ENCODE measurements at places on chromosomes 4 and X.

- no peak for DNase-seq
Observed at GRCh38 chr4:76058302-76058701, 16.2 kb upstream of the ART3 start.

DNA sequence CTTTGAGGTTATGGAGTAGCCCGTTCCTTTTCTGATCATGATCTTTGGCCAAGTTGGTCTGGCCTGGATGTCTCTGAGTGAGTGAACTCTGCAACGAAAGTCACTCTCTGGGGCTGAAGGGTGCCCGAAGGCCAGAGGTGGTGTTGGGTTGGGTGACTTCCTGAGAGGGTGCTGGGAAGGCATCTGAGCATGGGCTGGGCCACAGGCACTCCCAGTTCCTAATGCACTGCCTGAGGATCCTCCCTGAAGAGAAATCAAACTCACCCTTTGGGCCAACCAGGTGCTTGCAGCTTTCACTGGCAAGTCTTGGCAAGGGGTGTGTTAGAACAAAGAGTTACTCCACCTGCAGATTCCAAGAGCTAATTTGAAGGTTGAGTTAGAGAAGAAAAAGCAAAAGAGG, 66.4 kb upstream of the SCML1 start:
- DNase-seq: no peak

DNA sequence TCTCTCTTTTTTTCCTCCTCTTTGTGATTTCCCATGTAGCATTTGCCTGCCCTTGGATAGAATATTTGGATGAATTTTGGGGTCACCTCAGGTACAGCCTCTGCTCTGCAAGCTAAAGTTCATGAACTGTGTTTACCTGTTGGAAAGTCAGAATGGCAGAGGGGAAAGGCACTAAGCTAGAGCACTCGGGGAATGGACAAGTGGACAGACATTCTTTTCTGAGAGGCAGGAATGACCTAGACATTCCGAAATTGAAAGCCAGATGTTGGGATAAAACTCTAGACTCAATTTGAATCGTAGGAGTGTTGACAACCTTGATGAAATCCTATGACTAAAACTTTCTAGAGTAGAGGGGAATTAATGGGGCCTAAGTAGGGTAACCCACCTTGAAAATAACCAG, 56.1 kb downstream of the LUZP4 start:
- no peak for DNase-seq

DNA sequence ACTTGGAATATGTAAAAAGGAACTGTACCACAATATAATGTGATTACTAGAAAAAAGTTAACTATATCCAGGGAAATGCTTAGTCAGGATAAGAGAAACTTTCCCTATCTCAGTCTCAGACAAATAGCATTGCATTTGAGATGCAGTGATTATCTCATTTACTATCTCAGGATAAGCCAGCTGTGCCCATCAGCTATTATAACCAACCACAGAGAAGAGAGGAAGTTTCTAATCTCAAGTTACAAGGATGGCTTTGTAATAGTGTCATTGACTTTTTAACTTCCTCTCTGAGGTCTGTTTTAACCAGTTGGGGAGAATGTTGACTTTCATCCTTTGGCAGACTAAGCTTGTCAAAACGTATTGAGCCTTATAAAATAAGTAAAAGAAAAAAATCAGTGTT, 56.5 kb downstream of the SNX25 start:
- DNase-seq: no peak

DNA sequence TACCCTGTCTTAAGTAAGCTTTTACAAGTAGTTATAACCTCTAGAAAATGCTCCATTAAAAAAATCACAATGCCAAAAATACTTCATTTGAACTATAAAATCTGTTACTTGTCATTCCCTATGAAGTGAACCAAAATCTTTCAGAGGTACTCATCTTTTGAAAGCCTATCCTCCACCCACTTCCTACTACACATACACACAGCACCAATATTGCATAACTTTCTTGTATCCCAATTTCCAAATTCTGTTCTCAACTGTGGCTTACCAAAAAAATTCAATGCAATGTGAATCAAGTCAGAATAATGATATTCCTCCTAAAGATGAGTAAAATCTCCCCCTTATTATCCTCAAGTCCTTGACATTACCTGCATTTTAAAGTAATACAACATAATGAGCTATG, 15.9 kb downstream of the DHX15 start:
- no peak for DNase-seq

GRCh38 chrX:71067712-71068043, 456 bp downstream of the SNX12 start:
- DNase-seq: no peak

DNA sequence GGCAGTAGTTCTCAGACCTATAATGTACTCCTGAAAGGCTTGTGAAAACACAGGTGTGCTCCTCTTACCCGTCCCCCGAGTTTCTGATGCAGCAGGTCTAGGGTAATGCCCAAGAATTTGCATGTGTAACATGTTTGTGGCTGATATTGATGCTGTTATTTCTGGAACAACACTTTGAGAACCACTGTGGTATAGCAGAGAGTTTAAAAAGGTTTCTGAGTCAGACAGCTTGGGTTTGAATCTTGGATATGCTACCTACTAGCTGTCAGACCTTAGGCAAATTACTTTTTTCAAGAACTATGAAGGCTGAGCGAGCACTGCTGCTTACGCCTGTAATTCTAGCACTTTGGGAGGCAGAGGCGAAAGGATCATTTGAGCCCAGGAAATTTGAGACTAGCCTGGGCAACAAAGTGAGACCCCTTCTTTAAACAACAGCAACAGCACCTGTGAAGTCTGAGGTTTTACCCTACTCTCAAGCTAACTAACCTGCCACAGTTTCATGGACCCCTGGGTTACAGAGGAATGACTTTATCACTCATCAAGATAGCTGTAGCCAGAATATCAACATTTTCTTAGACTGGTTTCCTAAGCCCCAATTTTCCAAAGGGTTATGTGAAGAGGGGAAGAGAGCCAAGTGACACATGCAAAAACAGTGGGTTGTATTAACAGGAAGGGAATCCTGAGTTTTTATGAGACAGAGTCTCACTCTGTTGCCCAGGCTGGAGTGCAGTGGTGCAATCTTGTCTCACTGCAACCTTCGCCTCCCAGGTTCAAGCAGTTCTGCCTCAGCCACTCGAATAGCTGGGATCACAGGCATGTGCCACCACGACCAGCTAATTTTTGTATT, 5.1 kb downstream of the AFF1 start:
- DNase-seq: no peak

- DNase-seq: no peak
Observed at GRCh38 chr4:176432811-176433540, 113.2 kb downstream of the SPCS3 start.

- DNase-seq: no peak
Observed at GRCh38 chr4:8090744-8091301, 67.8 kb downstream of the ABLIM2 start.

GRCh38 chr4:102589743-102590142, 88.6 kb downstream of the NFKB1 start:
- DNase-seq: no peak

- DNase-seq: no peak
Observed at GRCh38 chrX:68908071-68908470, 79.2 kb downstream of the EFNB1 start.

GRCh38 chr4:26273616-26273980, 47.2 kb upstream of the RBPJ start:
- peak; percentile 12 for DNase-seq

- no peak for DNase-seq
Observed at GRCh38 chrX:118961866-118962560, 12.4 kb upstream of the LONRF3 start.

- no peak for DNase-seq
Observed at GRCh38 chrX:103791228-103791627, 14.6 kb downstream of the PLP1 start.

GRCh38 chrX:99271641-99272040, 1138.4 kb downstream of the PCDH19 start:
- DNase-seq: no peak

- DNase-seq: peak; percentile 79
Observed at GRCh38 chrX:115892787-115893671, 277.5 kb upstream of the AGTR2 start.

- DNase-seq: no peak
Observed at GRCh38 chr4:77600521-77601451, 4.8 kb upstream of the CXCL13 start.

GRCh38 chr4:103324811-103325210, 126.7 kb upstream of the CENPE start:
- no peak for DNase-seq

- no peak for DNase-seq
Observed at GRCh38 chrX:54064564-54064963, 20.3 kb upstream of the PHF8 start.

- DNase-seq: no peak
Observed at GRCh38 chrX:20571611-20572010, 304.9 kb upstream of the RPS6KA3 start.

GRCh38 chrX:135396566-135396965, 25.2 kb upstream of the SMIM10L2A start:
- DNase-seq: no peak

GRCh38 chr4:29336861-29337260, 1383.3 kb upstream of the PCDH7 start:
- DNase-seq: no peak

DNA sequence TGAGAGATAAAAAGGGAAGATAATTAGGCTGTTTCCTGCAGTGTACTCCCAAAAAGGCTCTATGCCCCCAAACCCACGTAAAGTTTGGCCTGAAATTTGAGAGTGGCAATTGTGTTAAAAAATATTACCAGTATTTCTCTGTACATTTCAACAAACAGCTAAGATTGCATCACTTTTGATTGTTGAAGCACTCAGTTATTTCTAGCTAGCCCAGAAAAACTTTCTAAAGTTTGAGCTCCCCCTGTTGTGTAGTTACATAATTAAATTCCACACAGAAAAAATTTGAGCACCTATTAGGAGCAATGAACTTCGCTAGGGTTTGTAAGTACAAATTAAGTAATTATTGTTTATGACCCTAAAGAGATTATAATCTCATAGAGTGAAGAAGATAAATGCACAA, 109.4 kb downstream of the DLG3 start:
- DNase-seq: no peak

GRCh38 chr4:16253127-16253960, 27.1 kb upstream of the TAPT1 start:
- no peak for DNase-seq

DNA sequence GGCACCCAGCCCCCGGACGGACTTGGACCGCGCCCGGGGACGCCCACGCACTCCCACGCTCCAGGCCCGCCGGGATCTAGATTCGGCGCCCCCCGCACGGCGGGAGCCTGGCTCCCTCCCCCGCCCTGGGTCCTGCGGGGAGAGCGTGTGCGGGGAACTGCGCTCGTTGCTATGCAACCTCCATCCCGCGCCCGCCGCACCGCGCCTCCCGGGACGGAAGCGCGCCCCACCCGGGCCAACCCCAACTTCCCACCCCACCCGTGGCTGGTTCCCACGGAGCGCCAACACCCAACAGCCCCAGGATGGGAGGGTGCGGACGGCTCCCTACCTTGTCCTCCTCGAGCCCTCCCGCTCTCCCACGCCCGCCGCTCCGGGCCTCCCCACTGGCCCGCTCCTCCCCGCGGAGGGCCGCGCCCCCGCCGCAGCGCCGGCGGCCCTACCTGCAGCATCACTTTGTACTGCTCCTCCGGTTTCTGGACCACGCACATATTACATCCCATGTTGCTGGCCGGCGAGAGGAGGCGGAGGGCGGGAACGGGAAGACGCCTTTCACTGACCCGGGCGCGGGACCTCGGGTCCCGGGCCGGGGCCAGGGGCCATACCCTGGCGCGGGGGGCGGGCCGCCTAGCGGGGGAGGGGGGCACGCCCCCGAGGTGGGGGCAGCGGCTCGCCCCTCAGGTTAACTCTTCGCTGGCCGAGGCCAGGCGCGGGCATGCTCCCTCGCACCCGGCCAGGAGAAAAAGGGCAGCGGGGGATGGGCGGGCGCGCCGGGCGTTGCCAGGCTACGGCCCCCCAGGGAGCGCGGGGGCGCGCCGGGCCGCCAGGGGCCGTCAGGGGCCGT, at the start of gene PDZD4:
Gene PDZD4, minus strand, starts transcription at position 746 of the 841 bp plus-strand sequence. Its CDS starts 246 bp downstream, at position 500.
- no peak for DNase-seq

DNA sequence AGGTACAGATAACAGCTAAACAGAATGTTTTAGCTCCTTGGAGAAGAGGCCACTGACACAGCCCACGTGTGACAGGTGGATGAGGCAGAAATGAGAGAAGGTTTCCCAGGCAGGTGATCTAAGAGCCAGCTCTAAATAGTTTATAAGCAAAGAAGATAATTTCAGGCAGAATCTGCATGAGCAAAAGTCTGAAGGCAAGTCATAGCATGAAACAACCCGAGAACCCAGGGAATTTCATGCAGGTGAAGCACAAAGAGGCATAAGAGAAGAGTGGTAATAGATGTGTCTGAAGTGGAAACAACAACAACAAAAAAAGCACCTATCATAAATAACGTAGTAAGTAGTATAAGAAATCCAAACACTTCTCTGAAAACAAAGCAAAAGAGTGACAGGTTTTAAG, 275.8 kb upstream of the CPEB2 start:
- DNase-seq: no peak

DNA sequence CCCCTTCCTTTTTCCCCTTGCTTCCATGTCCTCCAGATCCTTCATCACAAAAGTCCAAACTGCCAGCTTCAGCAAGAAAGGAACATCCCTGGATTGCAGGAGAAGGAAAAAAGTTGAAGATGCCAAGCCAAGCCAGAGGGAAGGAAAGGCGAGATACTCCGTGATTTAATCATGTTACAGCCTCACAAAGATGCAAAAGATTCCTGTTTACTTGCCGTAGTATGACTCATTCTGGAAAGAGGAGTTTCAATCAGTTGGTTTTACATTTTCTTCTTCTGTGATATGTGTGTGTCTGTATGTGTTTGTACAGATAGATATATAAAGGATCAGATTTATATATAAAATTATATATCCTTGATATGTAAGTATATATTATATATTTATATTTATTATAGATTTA, 69.3 kb downstream of the BTC start:
- DNase-seq: no peak

- no peak for DNase-seq
Observed at GRCh38 chr4:31039382-31039781, 319.2 kb downstream of the PCDH7 start.

DNA sequence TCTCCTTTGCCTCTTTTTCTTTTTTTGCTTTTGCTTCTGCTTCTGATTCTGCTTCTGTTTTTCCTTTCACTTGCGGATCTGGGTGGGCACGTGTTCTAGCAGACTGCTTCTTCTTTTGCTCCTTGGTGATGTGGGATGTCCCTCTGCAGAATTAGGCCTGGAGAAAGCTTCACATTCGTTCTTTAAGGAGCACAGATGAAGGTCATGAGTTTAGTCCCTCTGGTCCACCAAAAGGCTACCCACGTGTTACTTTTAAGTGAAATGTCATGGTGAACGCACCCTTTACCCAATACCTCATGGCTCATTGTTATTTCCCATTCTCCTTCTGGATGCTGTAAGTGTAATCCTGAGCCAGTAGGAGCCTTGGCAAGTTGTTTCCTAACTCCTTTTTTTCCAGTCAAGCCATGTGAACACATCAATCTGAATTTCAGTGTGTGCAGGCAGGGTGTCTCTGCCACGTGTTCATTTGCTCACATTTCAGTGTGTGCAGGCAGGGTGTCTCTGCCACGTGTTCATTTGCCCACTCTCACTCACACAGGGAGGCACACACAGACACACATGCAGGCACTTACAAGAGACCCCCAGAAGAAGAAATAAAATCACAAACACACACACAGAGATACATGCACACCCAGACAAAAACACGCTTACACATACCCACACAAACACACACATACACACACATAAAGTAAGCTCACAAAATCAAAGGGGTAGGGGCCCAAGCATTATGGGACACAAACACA, 36.9 kb downstream of the NBDY start:
- no peak for DNase-seq

- DNase-seq: no peak
Observed at GRCh38 chr4:2256781-2257191, 5.1 kb downstream of the MXD4 start.

- DNase-seq: no peak
Observed at GRCh38 chr4:89502581-89502980, 195.0 kb upstream of the GPRIN3 start.

Measured in hippocampal formation (tissue), 2 donors.